ENCODE measurements at places on chromosomes 6 and 20.

- DNase-seq, result peak; percentile 70
Observed at GRCh38 chr6:125918681-125919566, 37.6 kb upstream of the HINT3 start.

- DNase-seq, result no peak
Observed at GRCh38 chr6:15675536-15676220, 12.8 kb upstream of the DTNBP1 start.

DNA sequence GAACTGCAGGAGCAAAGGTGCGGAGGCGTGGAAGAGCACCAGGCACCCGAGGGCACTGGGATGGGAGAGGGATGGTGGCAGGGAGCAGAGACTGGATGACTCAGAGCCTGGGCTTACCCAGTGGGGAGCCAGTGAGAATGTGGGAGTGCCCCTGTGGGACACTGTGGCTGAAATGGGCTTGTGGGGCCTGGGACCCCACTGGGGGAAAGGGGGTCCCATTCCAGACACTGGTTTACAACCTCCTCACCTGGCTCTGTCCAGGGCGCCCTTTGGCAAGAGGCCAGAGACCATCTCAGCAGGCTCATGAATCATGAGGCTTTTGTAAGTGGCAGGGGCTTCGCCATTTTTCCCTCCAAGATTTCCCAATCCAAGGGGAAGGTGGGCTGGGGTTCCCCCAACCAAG is 124.0 kb upstream of the MAFB start:
- no peak for DNase-seq

DNA sequence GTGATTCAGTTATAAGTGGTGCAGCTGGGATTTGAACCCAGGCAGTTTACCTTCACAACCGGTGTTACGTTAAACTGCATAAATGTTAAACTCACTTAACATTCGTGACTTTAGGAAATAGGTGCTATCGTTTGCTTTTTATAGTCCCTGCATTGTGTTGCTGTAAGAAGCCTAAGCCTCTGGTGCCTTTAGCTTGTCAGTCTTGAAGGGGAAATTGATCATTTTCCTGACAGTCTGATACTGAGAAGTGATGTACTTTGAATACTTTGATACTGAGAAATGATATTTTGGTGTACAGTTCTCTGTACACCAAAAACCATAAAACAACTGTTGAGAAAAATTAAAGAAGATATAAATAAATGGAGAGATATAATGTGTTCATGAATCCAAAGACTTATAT is 52.5 kb upstream of the NEDD9 start:
- no peak for DNase-seq

GRCh38 chr6:170238741-170239565 is 51.9 kb downstream of the DLL1 start:
- no peak for DNase-seq

GRCh38 chr6:13671548-13672127 is 40.0 kb downstream of the RANBP9 start:
- DNase-seq, result no peak

DNA sequence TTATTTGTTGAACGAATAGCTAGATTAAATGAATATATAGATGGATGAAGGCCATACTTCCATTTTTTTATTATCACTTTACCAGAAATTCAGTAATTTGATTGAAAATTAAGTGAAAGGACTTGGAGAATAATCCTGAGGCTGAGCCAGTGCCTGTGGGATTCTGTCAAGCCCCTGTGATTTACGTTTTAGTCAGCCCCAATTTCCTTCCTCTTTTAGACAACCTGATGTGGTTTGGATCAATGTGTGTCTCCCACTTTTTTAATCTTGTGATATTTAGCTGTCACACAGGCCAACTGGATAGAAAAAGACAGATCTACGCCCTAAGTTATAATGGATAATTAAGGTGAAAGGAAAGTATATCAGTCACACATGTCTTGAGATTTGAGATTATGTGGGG is 188.8 kb downstream of the EDN1 start:
- no peak for DNase-seq

DNA sequence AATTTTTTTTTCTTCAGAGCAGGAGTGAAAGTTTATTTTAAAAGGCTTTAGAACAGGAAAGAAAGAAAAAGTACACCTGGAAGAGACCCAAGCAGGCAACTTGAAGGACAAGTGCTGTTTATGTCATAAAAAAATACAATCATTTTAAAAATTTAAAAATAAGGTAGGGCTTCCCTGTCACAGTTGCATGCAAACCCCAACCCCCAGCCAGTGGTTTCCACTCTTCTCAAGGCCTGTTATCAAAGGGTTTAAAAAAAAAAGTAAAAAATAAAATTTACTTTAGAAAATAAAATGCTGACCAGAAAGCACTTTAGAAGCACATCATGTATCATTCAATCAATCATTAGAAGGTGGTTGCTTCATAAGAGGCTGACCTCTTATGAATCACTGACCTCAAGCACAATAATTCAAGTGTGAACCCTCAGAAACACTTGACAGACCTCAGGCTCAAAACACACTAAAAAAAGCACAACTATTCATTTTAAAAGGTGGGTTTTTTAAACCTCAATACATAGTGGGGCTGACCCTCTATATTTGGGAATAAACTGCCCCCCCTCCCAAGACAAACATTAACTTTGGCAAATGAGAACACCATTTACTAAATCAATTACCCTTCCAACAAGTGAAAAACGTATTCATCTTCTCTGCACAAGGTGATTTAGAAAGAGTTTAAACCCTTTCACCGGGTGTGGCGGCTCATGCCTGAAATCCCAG is 15.6 kb downstream of the ILRUN start:
- no peak for DNase-seq

GRCh38 chr6:35586542-35586941 is 73.8 kb upstream of the TULP1 start:
- no peak for DNase-seq

GRCh38 chr20:33767777-33768138 is 36.0 kb downstream of the ZNF341 start:
- DNase-seq, result no peak

- DNase-seq, result no peak
Observed at GRCh38 chr6:170439366-170440361, 113.4 kb downstream of the PSMB1 start.

- DNase-seq, result no peak
Observed at GRCh38 chr6:28586962-28587745, 61.5 kb downstream of the GPX5 start.

DNA sequence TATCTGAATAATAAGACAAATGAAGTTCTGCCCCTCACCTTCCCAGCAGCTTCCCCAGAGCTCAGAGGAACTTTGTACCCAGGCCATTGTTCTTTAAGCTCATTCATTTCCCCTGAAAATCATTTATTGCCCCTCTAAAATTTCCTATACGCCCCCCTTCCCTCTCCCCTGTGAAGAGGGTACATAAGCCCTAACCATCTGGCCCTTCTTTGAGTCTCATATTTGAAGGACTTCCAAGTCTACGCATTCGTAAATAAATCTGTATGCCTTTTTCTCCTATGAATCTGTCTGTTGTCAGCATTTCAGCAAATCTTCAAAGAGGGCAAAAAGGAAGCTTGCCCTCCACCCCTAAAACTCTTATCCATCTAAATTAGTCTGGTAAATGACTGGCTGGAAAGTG is 73.1 kb upstream of the DST start:
- no peak for DNase-seq

DNA sequence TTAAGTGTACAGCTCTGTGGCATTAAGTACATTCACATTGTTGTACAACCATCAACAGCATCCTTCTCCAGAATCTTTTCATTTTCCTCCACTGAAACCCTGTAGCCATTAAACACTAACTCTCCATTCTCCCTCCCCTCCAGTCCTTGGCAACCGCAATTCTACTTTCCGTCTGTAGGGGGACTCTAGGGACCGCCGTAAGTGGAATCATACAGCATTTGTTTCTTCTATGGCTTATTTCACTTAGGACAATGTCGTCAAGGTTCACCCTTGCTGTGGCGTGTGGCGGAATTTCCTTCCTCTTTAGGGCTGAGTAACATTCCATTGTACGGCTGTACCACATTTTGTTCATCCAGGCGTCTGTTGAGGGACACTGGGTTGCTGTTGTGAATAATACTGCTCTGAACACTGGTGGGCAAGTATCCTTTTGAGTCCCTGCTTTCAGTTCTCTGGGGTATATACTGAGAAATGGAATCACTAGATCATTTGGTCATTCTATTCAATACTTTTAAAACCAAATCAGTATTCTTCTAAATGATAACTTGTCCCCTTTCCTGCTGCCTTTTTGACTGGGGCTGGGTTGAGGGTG is 50.7 kb downstream of the PPP1R3G start:
- DNase-seq, result no peak

DNA sequence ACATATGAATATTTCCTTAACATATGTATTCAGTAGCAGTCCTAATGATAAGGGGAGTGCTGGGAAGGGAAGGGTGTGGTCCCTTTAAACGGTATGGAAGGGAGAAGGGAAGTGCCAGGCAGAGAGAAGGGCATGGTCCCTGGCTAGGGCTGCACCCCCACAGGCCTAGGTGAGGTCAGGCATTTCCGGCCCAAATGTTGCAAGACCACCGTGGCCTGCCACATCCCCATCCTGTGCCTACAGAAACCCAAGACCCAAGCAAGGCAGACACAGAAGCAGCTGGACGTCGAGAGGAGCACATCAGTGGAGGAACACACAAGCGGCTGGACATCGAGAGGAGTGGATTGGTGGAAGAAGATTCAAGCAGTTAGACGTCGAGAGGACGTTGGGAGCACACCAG is 5.9 kb downstream of the RRAGD start:
- DNase-seq, result no peak

GRCh38 chr6:135830452-135830881 is 21.0 kb upstream of the PDE7B start:
- no peak for DNase-seq

GRCh38 chr6:28807682-28808280 is 116.0 kb downstream of the TRIM27 start:
- no peak for DNase-seq

DNA sequence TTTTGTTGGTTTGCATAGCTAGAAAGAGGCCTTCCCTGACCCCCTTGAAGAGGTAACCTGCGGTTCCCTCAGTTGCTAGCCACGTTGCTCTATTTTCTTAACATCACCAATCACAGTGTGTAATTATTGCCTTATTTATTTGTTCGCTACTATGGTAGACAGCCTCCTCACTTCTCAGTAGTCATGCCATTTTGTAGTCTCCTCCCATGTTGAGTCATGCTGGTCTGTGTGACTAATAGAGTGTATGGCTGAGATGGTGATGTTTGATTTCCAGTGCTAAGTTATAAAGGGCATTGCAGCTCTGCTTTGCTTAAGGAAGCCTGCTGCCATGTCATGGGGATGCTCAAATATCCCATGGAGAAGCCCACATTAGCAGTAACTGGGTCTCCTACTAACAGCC is 236.6 kb upstream of the CHD6 start:
- no peak for DNase-seq

DNA sequence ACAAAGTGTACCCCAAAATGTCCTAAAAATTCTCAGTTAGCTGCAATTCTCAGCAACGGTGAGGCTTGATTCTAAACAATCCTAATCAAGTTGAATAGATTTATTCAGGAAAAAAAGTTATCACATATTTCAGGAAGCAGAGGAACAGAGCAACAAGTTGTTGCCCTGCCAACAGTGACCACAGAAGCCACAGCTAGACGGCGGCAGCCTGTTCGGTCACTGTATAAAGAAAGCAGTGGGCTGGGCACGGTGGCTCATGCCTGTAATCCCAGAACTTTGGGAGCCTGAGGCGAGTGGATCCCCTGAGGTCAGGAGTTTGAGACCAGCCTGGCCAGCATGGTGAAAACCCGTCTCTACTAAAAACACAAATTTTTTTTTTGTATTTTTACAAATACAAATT is 171.2 kb upstream of the BMP5 start:
- DNase-seq, result peak; percentile 59

Measured in AG09309 (cell line).